ENCODE measurements at places on chromosomes 3 and 15.

GRCh38 chr15:74294010-74294409 is 57.9 kb downstream of the CCDC33 start:
- no peak for DNase-seq

GRCh38 chr3:99918715-99919114 is 101.1 kb downstream of the CMSS1 start:
- DNase-seq = no peak

- no peak for DNase-seq
Measured at GRCh38 chr3:50534681-50535330, 31.4 kb upstream of the CACNA2D2 start.

DNA sequence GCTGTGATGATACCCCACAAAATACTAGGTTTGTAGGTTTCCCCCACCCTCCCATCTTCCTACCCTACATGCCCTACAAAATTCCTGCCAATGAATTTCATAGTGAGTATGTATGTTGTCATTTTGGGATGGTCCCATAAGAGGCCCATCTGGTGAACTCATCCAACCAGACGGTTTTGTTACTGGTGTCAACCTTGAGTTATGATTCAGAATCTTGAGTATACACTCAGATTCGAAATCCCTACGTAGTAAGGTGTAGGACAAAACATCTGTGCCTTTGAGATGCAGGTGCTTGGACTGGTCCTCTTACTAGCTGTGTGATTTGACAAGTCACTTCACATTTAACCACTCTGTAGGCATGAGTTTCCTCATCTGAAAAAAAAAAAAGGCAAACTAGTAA is 3.6 kb downstream of the SIAH2 start:
- DNase-seq = no peak

- DNase-seq = no peak
Measured at GRCh38 chr3:69541711-69542088, 155.8 kb upstream of the FRMD4B start.

DNA sequence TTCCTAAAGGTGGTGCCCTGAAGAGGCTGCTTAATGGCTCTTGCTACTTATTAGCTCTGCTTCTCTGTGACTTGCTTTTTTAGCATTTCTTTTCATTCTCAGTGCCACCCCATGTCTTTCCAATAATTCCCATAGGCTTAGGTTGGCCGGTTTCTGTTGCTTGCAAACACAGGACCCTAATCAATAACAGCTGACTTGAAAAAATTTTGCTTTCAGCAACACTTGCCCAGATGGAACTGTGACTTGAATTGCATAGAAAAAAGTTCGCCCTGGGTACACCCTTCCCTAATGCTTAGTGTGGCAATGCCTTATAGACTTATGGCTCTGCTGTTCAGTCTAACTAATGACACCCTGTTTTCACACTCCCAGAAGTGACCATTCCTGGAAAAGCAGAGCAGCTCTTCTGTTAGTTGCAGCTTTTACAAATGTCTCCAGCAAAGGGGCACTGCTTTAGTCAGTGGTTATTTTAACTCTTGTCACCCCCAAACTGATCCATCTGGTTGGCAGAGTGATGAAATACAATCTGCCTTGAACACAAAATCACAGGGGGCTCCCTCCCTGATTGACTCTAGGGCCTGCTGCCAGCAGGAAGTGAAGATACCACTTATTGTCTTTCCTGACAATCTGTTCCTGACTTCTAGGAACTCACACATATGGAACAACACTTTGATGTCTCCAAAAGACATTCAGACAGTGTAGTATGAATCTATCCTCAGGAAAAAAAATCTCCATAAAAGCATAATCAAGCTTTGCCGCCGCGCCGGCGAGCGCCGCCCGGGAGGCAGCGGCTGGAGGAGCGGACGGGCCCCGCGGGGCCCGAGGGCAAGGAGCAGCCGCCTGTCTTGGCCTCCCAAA is 9.7 kb upstream of the SLMAP start:
- DNase-seq = no peak

DNA sequence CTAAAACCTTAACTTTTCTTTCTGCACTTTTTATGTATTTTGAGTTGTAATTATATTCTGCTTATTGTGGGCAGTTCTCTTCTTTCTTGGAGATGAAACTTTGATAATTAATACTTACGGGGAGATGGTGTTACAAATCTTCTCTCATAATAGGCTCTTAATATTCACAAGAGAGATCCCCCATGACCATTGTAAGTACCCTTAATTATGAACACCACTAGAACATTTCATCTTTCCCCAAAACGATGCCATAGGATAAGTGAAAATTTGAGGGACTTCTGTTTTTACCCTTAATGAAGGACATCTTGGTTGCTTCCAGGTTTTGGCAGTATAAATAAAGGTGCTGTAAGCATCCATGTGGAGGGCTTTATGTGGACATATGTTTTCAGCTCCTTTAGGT is 60.7 kb downstream of the PIAS1 start:
- no peak for DNase-seq
